ENCODE measurements at places on chromosomes 2 and 18.

- DNase-seq, result no peak
Measured at GRCh38 chr2:238478216-238478615, 51.5 kb downstream of the ASB1 start.

- DNase-seq, result peak; percentile 55
Measured at GRCh38 chr2:149561309-149561926, 26.2 kb downstream of the MMADHC start.

DNA sequence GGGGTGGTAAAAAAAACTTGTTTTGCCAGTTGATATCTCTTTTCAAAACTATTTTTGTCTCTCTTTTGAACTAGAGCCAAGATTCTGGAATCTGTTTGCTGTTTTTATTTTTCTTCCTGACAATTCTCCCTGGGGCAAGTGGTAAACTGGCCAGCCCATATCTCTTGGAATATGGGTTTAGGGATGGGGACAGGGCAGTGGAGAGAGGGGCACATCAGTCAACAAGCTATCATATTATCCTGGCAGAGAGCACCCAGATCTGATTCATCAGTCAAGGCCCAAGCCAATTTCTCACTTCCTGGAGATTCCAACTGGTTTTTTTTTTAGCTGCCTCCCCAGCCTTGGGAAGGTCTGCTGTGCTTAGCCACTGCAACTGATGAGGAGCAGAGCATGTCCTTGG lies 52.3 kb downstream of the ARHGAP28 start:
- no peak for DNase-seq

DNA sequence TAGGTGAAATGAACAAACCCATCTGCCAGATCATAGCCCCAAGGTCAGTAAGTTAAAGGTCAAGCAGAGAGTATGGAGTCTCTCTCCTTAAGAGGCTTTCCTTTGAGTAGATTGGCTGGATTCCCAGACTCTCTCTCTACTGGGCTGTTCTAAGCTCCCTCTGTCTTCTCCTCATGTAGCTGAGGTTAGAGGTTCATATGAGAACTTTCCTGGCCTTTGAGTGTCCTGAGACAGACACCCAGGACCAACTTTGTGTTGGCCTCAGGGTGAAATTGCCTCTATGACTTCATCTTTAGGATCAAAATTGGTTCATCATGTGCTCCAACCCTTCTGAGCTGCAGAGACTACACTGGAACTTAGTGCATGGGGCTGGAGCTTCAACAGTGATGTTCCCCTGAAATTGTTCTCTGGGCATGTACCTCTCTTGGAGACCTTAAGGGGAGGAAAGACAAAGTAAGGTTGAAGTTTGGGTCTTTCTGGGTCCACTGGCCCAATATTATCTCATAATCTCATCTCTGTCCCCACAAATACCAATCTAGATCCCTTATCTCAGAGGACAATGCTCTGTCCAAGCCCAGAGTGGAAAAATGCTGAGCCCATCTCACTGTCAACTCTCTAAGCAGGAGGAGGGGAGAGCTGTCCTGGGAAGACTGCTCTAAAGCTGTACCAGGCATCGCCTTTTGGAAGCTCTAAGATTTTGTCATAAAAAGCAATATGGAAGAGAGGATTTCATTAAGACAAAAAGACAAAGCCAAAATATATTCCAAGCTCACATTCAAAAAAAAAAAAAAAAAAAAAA lies 177.3 kb upstream of the ARL4C start:
- DNase-seq, result no peak

- peak; percentile 21 for DNase-seq
Measured at GRCh38 chr2:67446491-67446911, 49.4 kb downstream of the ETAA1 start.
